ENCODE measurements at places on chromosomes 6 and 20. TPM values are rescaled to one million over a fixed set of nuclear protein-coding genes. Genes with fewer than 3 reads are reported as not detected.

DNA sequence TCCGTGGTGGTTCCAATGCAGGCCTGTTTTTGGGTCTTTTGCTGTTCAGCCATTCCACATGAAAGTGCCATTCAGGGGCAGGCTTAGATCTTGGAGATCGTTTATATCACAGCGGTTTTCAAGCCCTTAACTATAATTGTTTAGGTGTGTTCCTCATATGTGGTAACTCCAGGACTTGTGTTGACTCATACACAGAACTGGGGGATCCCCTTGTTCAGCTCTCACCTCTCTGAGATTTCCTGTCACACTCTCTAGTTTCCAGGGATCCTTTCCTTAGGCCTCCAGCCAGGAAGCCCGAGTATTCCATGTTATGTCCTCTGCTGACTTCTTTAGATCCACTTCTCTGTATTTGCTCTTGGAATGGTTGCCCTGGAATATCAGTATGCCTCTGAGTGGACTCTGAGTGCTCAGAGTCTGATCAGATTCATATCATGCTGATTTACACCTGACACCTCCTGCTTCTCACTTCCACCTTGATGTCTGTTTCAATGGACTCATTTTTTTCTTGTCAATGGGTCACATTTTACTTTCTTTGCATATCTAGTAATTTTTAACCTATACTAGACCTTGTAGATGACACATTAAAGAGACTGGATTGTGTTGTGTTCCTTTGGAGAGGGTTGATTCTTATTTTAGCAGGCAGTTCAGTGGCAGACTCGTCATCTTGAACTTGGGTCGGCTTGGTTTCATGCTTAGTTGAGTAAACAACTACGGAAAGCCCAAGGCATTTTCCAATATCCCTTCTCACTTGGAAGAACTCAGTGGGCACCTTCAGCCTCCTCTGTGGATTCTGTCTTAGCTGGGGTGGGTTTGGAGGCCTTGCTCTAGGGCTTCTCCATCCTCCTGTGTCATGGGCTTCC is 13.1 kb downstream of the NTSR1 start:
- DNase-seq: no peak

DNA sequence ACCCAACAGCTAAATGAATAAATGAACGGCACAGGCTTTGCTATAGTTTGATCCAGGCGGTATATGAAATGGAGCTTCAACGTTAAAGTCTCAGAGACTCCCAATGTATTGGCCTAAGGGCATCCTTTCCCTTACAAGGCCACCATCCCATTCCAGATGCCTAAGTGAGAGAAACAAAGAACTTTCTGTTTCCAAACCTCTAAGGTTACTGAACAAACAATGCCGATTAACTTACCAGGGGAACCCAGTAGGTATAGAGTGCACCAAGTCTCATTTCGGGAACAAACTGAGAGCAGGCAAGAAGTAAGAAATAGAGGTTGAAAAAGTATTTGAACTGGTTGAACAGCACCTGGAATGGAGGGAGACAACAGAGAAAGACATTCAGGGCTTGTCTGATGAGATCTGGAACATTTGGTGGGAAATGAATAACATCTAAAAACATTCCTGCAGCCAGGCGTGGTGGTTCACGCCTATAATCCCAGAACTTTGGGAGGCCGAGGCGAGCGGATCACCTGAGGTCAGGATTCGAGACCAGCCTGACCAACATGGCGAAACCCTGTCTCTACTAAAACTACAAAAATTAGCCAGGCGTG is 42.5 kb downstream of the ATP9A start:
- no peak for DNase-seq

DNA sequence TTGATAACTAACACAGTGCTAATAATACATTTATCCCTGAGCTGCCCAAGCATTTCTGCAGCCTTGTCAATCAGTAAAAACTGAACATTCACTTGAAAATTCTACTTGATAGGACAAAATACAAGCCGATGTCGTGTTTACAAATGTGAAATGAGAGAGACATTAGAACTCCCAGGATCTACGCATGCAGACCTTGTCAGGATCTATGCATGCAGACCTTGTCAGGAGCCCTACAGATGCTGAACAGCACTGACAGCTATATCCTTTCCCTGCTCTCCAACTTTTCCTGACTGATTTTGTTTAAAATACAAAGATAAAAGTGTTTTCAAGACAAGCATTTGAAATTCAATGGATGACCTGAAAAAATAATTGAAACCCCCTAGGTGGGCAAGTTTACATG is 28.9 kb downstream of the INSM1 start:
- DNase-seq: no peak

- no peak for DNase-seq
Measured at GRCh38 chr6:36372088-36372487, 15.4 kb downstream of the ETV7 start.

GRCh38 chr20:62795023-62795761 is 1.1 kb upstream of the MRGBP start:
- DNase-seq: no peak

DNA sequence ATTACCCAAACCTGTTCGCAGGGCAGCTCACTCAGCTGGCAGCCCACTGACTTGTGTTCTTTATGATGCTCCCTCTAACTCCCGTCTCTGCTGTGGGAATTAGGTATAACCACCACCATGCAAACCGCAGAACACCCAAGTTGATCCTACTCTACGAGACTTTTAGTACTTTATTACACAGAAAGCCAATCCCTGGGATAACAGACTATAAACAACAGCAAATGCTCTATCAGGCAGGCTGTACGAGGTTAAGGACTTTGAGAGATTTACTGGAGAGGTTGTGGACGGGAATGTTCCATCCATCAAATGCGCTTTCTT is 241.1 kb downstream of the FOXC1 start:
- DNase-seq: no peak

DNA sequence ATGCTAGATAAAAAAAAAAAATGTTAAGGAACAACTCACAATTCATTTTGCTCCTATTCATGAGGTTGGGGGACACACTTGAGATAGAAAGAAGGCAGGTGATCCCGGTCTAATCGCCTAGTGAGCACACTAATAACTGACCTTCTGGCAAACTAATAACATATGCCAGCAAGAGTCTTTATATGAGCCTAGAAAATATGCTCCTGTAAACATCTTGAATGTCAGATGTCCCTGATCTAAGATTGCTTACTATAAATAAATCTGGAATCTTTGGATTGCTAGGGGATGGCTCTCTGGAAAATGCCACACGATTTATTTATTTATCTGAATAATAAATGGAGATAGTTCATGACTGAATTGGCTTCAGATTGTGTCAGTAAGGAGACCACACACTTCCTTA is 821.9 kb downstream of the GRIK2 start:
- no peak for DNase-seq

DNA sequence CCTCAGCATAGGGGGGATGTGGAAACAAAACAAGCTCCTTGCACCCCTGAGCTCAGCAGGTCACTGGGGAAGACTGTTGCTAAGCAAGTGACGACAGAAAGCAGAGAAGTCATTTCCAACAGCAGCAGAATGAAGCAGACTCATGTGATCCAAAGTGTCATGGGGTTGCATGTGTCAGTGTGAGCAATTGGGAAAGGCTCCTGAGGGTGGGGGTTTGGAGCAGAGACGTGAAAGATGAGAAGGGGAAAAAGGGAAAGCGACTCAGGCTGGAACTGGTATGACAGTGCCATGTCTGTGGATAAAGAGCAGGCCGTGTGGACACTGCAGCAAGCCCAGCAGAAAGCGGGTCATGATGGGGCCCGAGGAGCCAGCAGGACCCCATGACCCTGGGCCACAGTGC is 363.9 kb downstream of the PREX1 start:
- DNase-seq: peak; percentile 25

DNA sequence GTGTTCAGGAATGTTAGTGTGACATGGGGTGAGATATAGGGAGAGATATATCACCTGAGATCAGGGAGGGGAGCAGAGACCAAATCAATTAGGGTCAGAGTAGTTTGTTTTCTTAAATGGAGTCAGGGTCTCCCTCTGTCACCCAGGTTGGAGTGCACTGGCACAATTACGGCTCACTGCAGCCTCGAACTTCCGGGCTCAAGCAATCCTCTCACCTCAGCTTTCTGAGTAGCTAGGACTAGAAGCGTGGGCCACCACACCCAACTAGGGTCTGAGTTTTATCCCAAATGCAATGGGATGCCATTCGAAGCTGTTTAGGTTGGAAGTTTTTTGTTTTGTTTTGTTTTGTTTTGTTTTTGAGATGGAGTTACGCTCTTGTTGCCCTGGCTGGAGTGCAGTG is 3.1 kb upstream of the NCOA3 start:
- DNase-seq: no peak

- DNase-seq: no peak
Measured at GRCh38 chr20:53141201-53142050, 169.3 kb downstream of the TSHZ2 start.

GRCh38 chr6:37566111-37566949 is 66.6 kb upstream of the CCDC167 start:
- DNase-seq: peak; percentile 75

DNA sequence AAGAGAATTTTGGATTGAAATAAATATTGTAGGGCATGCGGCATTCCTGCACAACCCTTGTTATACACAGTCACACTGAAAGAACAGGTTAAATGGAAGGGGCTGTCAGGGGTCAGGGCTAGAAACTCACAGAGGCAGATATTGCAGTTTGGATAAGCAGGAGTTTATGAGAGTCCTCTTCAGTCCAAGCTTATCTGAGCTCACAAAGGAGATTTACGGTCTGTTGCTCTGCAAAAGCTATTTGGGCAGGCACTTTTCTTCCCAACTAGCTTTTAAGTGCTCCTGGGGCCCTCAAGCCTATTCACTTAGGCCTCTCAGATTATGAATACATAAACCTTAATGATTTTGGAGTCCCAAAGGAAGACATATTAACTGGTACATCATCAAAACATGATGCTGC is 156.2 kb downstream of the SOX4 start:
- no peak for DNase-seq

DNA sequence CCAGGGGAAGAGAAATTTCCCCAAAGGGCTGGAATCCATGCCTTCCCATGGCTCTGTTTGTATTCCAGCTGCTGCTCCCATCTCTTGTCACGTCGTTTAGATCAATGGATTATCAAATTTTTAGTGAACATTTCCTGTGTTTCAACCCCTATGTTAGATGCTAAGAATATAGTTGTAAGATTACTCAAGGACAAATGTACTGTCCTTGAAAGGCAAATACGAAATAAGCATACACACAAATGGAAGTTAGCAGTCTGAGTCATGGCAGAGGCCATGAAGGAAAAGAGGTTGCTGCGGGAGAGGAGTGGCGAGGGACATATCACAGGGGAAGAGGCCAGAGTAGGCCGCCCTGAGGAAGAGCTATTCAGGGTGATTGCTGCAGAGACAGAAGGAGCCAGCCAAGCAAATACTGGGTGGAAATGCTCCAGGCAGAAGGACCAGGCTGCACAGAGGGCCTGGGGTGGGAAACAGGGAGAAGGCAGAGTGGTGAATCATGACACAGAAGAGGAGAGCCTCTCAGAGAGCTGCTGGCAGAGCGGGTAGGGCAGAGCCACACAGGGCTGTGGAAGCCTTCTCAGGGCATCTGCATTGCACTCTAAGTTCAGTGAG is 219.2 kb upstream of the LRFN2 start:
- no peak for DNase-seq

DNA sequence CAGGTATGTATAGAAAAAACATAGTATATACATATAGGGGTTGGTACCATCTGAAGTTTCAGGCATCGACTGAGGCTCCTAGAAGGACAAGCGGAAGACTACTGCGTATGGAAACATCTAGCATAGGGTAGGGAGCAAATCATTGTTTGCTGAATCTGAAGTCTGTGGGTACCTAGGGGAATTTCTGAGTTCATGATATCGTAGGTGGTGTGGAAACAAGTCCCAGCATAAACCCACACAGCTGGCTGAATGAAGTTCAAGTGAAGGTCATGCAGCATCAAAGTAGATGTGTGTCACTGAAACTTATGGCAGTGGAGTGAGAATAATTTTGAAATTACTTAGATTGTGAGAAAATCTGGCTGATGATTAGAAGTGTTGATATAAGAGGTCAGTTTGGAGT is 39.4 kb downstream of the MAP7 start:
- no peak for DNase-seq

Gene RGS17
- 0.67 TPM for polyA plus RNA-seq

Gene SLC17A1
- not detected for polyA plus RNA-seq

Gene LRP11
- 24.6 TPM for polyA plus RNA-seq
